ENCODE measurements at places on chromosomes 3 and 15.

DNA sequence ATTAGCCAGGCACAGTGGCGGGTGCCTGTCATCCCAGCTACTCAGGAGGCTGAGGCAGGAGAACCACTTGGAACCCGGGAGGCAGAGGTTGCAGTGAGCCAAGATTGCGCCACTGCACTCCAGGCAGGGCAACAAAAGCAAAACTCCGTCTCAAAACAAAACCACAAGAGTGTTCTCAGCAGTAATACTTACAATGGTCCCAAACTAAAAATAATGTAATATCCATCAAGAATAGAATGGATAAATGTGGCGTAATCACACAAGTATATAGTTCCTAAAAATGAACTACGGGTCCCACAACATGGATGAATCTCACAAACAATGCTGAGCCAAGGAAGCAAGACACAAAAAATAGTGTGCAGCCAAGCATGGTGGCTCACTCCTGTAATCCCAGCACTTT lies 39.2 kb downstream of the STAG1 start:
- DNase-seq: no peak

DNA sequence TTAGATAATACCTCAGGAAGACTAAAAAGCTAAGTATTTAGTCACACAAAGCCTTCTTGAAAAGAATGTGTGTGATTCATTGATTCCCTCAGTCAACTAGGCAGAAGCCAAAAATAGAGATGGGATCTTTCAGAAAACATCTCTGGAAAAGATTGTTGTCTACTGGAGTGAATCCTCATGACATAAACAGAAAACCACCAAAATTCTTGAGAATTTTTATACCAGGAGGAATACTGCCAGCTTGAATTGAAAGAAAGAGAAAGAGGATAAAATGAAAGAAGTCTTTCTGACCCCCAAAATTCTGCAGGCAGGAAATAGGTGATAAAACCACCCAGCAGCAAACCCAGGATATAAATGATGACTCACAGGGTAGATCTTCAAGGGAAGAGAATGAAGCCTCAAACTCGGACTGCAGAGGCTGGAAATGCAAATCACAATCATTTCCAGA lies 363.1 kb upstream of the PLSCR5 start:
- DNase-seq: no peak

- no peak for DNase-seq
These were observed 242.0 kb upstream of the SEMA6D start for GRCh38 chr15:47475336-47475735.

DNA sequence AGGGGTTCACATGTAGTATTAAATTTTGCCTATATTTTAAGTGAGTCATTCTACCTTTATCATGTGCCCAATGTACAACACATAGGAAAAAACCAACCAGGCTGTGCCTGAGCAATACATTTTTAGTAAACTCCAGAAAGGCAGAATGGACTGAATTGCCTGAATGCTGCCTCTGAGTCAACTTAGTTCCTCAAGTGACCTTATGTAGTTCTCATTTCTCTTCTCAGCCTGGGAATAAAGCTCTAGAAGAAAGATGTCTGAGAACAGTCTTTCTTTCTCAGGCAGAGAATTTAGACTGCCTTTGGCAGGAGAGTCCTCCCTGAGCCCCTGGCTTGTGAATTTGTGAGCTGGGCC lies 13.0 kb downstream of the ST3GAL6 start:
- no peak for DNase-seq

DNA sequence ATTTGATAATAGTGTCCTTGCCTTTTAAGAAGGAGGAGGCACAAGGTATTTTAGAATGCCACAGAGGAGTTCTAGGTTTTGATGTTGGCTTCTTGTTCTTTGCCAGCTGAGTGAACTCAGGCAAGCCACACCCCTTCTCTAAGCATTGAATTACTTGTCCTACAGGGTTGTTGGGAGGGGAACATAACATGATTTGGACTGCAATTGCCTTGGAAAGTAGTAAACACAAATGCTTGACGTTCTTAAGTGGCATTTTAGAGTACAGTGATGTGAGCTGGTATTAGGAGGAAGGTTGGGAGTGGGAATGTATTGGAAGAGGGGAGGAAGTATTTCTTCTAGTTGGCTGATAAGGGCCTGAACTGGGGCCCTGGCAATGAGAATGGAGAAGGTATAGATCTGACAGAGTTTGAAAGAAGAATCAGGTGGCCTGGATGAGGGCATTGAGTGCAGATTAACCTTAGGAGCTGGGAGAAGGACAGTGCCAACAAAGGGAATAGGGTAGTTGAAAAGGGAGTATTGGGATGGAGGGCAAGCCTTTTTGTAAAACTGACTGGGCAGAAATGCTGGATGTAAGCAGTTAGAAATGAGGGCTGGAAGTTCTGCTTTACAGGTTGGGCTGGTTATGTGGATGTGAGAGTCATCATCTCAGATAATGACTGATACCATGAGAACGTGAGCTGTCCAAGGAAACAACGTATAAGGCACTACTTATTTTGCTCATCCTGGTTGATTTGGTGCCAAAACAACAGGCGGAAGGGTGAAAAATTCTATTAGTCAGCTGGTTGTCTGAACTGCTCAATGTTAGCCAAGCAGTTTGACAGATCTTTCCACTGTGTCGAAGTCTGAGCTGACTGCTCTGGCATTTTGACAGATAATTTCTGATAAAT lies 16.7 kb downstream of the KAT2B start:
- no peak for DNase-seq

DNA sequence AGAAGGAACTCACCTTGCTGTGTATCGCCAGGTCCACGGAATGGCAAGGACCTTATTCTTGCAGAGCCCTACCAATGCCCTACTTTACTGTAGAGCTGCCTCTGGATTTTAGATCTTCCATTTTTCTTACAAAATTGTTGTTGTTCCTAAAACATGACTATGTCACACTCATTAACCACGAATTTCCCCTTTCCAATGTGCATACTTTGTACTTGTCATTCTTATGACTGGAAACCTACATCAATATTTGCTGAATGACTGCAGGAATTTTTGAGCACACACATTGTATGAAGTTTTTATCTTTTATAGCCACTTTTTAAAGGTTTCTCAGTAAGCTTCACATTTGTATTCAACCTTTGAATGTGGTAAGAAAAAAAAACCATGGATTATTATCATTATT lies 35.9 kb upstream of the CMSS1 start:
- no peak for DNase-seq

Data from activated naive CD4-positive, alpha-beta T cell (primary cell).